Stimulated activated CD4-positive, alpha-beta T cell treated with anti-CD3 and anti-CD28 coated beads, Interleukin-1b, Interleukin-23, amount 100 ng/mL, for 24 hours (primary cell): ENCODE measurements at places on chromosomes 5 and 9.

DNA sequence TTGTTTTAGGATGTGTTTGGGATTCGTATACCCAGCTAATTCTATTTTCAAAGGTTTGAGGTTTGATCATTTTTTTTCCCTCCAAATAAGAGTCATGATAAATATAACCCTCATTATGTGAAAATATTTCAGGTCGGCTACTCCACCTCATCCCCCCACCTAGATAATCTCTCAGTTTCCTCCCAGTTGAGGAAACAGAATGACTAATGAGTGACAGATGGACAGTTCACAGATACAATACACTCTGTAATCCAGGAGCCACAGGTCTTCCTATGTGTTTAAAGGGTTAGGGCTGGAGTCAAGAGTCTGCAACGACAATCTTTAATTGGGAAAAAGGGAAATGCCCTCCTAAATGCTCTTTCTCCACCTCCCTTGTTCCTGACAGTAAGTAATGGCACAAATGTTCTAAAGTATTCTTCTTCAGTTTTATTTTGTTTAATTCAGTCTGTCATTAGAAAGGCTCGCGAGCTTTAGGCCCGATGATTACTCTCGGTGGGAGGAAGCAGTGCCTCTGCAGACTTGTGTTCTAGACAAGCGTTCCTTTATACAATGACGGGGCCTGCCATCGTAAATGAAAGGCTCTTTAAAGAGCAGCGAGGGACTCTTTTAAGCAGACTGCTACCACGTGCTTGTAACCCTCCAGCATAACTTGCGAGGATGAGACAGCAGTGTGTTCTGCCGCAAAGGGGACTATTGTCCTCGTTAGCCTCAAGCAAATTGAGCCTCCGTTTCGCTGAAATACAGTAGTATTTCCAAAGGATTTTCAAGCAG, 69.0 kb downstream of the MEF2C start:
- no peak for DNase-seq

DNA sequence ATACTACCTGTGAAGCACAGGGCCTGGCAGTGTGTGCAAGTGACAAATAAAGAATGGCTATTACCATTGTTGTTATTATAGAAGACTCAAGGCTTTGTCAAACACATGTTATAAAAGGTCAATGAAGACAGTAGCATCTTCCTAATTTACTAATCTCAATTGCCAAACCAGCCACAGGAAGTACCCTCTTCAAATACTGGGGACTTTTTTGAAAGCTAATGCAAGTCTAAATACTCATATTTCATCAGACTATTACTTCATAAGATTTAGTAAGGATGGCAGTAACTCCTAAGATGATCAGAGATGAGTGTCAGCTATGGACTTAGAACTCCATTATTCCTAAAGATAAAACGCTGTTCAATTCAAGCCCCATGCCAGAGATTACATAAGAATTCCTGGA, 43.0 kb downstream of the GNAQ start:
- no peak for DNase-seq

DNA sequence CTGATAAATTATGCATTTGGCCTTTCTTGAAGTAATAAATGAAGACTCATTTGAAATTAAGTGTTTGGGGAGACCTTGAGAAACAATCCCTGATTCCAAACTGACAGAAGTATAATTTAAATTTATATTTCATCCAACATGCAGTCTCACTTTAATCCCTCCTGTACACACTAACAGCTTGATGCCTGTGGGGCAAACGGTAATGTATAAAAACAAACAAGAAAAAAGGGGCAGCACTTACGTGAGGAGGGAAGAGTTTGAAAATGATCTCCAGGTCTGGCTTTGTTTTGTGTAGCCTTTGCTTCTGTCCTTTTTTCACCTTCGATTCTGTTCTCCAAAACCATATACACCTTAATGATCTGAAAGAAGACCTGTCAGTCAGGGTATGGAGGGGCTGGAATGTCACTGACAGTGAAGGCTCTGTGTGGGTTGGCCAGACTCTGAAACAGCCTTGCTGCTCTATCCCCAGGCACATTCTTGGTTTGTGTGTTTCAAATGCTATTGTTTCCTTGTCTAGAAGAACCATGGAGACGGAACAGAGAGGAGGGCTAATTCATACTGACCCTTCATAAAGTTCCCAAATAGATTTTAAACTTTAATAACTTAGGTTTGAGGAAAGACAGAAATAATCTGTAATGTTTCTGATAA, 338.2 kb upstream of the WWC1 start:
- DNase-seq, result no peak

- DNase-seq, result no peak
These were observed 82.7 kb downstream of the C9orf152 start for GRCh38 chr9:110125207-110125751.
